ENCODE measurements at places on chromosomes 12 and 14.

GRCh38 chr14:61588419-61588901 is 106.9 kb upstream of the HIF1A start:
- no peak for DNase-seq

GRCh38 chr14:21108791-21109190 is 7.9 kb downstream of the TMEM253 start:
- DNase-seq, result no peak

DNA sequence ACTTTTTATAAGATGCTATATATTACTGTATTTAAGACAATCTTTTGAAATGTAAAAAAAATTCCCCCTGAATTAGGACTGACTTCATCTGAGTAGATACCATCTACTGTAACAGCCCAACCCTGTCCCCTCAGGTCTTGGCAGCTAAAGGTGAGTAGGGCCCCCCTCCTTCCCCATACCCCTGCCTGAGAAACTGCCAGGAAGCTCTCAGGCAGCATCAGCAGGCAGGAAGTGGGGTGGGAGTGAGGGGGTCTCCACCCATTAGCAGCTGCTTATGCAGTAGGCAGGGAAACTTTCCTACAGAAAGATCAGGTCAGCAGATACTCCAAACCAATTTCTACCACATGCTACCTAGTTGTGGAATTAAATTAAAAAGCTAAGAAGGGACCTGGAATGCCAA is 62.5 kb downstream of the PAX9 start:
- DNase-seq, result no peak

DNA sequence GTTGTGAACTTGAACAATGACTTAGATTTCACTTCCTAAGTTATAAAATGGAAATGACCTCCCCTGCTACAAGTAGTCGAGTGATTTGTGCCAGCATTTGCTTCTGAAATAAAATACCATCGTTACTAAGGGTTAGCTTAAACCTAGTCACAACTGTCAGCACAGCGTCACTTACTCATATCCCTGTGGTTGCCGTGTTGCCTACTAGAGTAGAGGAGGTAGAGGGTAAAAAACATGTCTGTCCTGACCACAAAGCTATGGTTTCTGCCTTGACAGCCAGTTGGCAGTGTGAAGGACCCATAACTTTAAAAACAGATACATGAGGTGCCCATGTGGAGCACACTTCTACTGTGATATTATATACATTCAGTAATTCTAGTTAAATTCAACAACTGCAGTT is 234.2 kb upstream of the RGS6 start:
- no peak for DNase-seq

DNA sequence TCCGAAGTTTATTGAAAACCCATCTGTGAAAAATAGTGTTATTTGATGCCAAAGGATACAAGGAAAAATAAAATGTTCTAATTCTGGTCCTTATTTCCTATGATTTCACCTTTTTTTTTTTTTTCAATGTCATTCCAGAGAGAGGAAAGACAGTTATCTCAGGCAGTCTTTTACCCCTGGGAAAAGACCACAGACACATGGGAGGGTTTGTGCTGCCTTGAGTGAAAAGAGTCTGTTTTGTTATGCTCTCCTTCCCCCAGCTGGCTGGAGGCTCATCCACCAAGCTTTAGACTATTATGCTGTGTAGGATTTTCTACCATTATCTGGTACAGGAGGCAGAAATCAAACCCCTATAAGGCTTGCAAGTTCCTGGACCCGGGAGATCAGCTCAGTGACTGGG is 151.8 kb downstream of the CRADD start:
- DNase-seq, result no peak

DNA sequence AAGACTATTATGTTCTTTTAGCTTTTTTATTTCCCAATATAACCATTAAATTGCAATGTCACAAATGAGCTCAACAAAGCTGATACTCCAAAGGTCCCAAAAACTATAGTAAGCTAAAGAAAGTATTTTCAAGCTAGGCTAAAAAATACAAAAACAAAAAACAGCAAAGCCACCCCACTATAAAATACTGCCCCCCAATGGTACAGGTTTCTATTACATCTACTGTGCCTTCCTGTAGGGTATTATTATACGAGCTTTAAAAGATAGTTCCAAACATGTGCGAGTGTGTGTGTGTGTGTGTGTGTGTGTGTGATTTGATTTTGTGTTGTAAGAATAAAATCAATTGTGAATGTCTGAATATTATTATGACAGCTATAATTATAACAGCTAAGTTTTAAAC is 1.1 kb downstream of the IFNG start:
- DNase-seq, result no peak

DNA sequence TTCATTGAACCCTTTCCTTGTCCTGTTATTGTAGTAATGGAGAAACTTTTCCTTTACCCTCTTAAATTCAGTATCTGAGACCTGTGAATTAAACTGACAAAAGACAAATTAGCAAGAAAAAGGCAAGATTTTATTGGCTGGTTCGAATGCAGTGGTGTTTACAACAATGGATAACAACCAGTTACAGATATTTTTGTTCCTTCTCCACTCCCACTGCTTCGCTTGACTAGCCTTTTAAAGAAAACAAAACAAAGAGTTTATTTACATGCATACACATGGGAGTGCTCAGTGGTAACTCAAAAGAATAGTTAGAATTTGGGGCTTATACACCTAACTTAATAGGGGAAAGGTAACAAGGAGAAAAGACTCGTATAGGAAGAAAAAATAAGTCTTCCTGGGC is 37.0 kb upstream of the HECTD1 start:
- no peak for DNase-seq

- DNase-seq, result no peak
Observed at GRCh38 chr14:75559451-75560222, 18.8 kb upstream of the FLVCR2 start.

GRCh38 chr14:100641274-100641860 is 54.1 kb upstream of the BEGAIN start:
- DNase-seq, result no peak
